Neural crest cell (in vitro differentiated cells): ENCODE measurements at places on chromosomes 7 and 10. TPM values are rescaled to one million over a fixed set of nuclear protein-coding genes. Genes with fewer than 3 reads are reported as not detected.

DNA sequence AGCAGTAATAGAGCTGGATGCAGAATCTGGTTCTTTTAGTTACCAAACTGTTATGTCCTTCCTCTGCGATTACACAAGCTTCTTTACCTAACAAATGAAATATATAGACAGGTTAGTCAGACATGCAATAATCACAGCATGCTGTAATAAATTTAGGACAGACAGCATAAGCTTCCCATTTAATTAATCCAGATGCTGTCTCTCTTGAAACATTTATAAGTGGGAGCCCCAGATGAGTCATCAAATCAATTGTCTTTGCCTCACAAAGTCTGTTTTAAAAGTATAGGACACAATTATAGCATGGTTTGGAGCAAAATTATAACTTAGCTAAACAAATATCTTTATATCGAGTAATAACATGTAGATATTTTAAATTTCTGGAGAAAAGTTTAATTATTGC lies 1.6 kb downstream of the CDNF start:
- peak overlapping the region; percentile 36 for H3K4me3 ChIP-seq
- H3K27ac ChIP-seq = no peak overlapping the region
- H3K36me3 ChIP-seq = peaks cover 9% of the 10 kb centered on the region

GRCh38 chr10:45581582-45582385 lies 90.8 kb downstream of the ZFAND4 start:
- H3K36me3 ChIP-seq = peaks cover 12% of the 10 kb centered on the region
- no peaks in the 10 kb centered on the region for H3K27me3 ChIP-seq
- no peak overlapping the region for H3K4me3 ChIP-seq
- no peak for DNase-seq
- H3K4me1 ChIP-seq = no peaks in the 10 kb centered on the region
- no peak overlapping the region for H3K27ac ChIP-seq

The DENND2A gene
- 29.8 and 33.7 TPM in 2 replicates for total RNA-seq

- no peak overlapping the region for H3K27ac ChIP-seq
- no peaks in the 10 kb centered on the region for H3K27me3 ChIP-seq
- peaks cover 22% of the 10 kb centered on the region for H3K4me1 ChIP-seq
- no peak overlapping the region for H3K4me3 ChIP-seq
Measured at GRCh38 chr10:59807629-59808620, 54.7 kb upstream of the MRLN start.

The LOXL4 gene
- total RNA-seq = 1.5 and 1.7 TPM in 2 replicates

The NKX1-2 gene
- total RNA-seq = not detected in 2 replicates

DNA sequence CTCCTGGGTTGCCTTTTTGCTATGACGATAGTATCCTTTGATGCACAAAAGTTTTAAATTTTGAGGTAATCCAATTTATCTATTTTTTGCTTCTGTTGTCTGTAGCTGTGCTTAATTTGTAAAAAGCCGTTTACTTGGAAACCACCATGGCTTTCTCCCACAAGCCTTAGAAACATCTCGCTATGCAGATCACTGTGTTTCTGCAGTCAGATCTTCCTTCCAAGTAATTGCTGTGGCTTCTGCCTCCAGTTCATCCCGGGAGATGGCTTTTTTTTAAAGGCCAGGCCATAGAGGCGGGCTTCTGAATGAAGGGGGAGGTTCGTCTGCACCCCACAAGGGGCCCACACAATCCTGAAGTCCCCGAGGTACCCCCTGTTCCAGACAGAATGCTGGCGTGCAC lies 48.3 kb upstream of the OCM2 start:
- H3K36me3 ChIP-seq = no peaks in the 10 kb centered on the region
- H3K27me3 ChIP-seq = peaks cover 8% of the 10 kb centered on the region
- no peaks in the 10 kb centered on the region for H3K4me1 ChIP-seq
- DNase-seq = no peak

- no peaks in the 10 kb centered on the region for H3K4me1 ChIP-seq
- peak; percentile 61 for DNase-seq
- H3K4me3 ChIP-seq = no peak overlapping the region
- no peaks in the 10 kb centered on the region for H3K36me3 ChIP-seq
Measured at GRCh38 chr10:26367771-26368170, 70.4 kb upstream of the APBB1IP start.

DNA sequence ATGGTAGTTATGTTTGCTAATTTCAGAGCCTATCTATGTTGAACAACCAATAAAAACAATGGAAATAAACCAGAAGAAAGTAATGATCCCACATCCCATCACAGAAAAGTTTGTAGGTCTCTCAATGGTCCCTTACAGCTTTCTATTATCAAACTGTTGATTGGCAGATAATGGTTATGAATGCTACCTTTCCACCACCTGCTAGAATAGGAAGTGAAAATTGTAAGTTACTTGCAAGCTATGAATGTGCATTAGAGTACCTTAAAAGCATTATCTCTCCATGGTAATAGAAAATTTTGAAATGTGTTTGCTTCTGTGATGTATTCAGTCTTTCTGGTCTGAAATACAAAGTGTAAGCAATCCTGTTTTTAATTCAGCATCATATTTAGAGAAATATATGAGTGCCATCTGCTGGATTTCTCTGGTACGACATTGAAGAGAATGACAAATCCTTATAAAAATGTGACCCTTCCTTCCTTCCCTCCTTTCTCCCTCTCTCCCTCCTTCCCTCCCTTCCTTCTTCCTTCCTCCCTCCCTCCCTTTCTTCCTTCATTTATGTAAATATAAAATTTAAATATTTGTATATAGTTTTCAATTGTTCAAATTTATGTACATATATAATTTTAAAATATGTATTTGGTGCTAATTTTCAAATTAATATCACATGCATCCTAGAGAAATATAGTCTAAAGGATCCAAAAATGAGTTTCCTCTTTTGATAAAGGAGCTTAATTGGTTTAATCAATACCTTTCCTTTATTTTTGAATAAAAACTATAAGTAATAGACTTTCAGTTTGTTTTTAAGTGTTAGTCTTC lies 41.4 kb upstream of the PNLIPRP3 start:
- H3K4me1 ChIP-seq = peaks cover 30% of the 10 kb centered on the region
- DNase-seq = peak; percentile 46
- H3K27me3 ChIP-seq = peaks cover 4% of the 10 kb centered on the region
- no peak overlapping the region for H3K27ac ChIP-seq

DNA sequence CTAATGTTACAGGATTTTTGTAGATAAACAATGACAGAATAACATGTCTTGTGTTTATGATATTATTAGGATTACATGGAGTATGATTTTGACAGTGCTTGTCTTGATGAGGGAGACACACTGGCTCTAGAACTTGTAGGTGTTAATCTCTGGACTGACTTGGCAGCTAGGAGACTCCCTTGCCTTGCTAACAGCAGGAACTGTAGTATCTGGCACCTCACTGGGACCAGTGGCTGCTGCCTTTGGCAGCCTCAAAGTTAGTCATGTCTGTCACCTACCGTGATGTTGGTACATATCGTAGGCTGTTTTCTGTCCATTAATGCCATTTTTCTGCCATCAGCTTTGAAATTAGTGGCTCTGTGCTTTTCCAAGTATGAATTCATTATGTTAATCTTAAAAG lies 261.5 kb downstream of the CDK14 start:
- H3K27ac ChIP-seq = no peak overlapping the region
- peaks cover 2% of the 10 kb centered on the region for H3K36me3 ChIP-seq
- no peaks in the 10 kb centered on the region for H3K4me1 ChIP-seq
- H3K27me3 ChIP-seq = no peaks in the 10 kb centered on the region
- no peak overlapping the region for H3K4me3 ChIP-seq
- DNase-seq = no peak

DNA sequence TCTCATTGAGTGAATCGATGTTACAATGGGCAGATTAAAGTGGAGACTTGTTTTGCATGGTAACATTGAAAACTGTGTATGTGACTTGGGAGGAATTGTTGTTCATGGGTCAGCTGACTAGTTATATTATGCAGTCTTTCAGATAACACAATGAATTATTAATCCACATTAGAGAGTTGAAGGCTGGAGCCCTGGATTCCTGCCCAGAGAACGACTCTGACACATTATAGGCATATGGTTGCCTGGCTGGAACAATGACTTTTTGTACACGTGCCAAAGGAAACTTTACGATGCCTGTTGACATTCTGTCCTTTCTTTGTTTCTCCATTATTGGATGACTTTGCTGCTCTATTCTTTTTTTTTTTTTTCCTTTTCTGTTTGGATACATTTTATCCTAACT lies 52.3 kb upstream of the TMEM229A start:
- H3K4me3 ChIP-seq = no peak overlapping the region
- peaks cover 8% of the 10 kb centered on the region for H3K4me1 ChIP-seq
- no peak for DNase-seq
- H3K36me3 ChIP-seq = peaks cover 5% of the 10 kb centered on the region
- no peaks in the 10 kb centered on the region for H3K27me3 ChIP-seq
- no peak overlapping the region for H3K27ac ChIP-seq

The IDI2 gene
- not detected in 2 replicates for total RNA-seq

The DPYSL4 gene
- total RNA-seq = 145 and 155 TPM in 2 replicates

- no peak for DNase-seq
- H3K4me1 ChIP-seq = no peaks in the 10 kb centered on the region
- H3K27me3 ChIP-seq = peaks cover 9% of the 10 kb centered on the region
- no peak overlapping the region for H3K27ac ChIP-seq
Measured at GRCh38 chr7:157329447-157329846, 7.4 kb upstream of the DNAJB6 start.

DNA sequence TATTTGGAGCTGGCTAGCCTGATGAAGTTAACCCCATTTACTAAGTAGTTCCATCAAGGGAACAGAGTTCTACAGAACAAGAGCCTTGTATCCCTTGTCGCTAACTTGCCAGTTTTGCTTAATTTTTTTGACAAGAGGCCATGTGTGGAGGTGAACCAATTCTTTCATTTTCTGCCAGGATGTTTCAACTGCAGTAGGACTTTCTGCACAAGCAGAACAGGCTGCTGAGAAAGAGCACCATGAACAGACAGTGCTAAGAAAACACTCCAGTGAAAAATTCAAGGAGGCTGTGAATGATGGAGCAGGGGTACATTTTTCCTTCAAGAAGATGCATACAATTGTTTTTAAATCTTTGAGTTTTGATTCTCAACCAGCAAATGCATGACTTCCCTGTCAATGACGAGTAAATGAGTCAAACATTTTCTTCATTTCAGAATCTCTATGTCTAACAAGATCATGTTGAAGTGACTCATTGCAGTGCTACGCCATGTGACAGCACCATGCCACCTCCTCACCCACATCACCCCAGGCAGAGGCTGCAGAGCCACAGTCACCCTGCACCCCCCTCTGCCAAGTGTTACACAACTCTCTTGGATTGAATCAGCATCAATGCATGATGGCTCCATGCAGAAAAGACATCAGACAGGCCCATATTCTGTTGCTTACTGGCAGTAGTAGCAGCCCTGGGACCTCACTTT lies 193.1 kb downstream of the COBL start:
- peaks cover 10% of the 10 kb centered on the region for H3K4me1 ChIP-seq
- H3K36me3 ChIP-seq = no peaks in the 10 kb centered on the region
- DNase-seq = no peak
- H3K27me3 ChIP-seq = no peaks in the 10 kb centered on the region
- H3K4me3 ChIP-seq = no peak overlapping the region
- no peak overlapping the region for H3K27ac ChIP-seq

The MGMT gene
- total RNA-seq = 13.4 and 15.8 TPM in 2 replicates

DNA sequence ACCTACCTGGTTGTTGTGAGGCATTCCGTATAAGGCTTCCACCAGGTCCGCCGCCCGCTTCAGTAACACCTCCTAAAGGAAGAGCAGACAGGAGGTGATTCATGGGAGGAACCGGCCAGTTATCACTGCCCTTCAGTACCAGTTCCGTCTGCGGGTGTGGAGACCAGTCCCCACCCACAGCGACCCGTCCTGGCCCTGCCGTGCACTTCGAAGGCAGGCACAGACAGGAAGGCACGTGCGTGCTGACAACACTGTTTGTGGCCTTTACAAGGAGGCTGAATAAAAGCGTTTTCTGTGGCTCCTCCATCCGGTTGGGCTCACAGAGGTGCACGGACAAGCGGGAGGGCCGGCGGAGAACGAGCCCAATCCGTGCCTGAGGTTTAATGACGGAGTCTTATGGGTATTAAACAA lies 120.9 kb downstream of the EBF3 start:
- no peak for DNase-seq
- peaks cover 16% of the 10 kb centered on the region for H3K4me1 ChIP-seq
- H3K4me3 ChIP-seq = no peak overlapping the region

- H3K27ac ChIP-seq = no peak overlapping the region
- H3K4me1 ChIP-seq = peaks cover 59% of the 10 kb centered on the region
- no peak for DNase-seq
- H3K4me3 ChIP-seq = no peak overlapping the region
- H3K36me3 ChIP-seq = no peaks in the 10 kb centered on the region
Measured at GRCh38 chr10:102780527-102780808, 36.7 kb downstream of the WBP1L start.

DNA sequence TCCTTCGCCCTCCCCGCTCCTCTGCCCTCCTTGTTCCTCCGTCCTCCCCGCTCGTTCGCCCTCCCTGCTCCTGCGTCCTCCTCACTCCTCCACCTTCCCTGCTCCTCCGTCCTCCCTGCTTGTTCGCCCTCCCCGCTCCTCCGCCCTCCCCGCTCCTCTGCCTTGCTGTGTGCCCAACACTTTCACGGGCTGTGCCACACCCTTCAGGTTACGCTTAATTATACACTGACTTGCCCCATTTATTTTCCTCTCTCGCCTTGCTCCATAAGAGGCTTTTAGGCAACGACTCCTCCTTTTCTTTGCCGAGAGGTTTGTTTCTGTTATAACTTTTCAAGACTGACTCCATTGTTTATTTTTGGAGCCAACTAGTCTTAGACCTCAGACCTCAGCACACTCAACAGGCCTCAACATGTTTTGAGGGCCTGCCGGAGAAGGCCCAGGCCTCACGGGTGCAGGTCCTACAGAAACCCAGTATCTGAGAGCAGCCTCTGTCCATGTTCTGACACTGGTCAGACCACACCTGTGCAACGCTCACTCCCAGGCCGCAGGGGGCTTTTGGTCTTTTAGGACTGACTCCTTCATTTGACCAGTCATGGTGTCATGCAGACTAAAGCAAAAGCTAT lies 18.2 kb upstream of the PRKAG2 start:
- H3K4me1 ChIP-seq = peaks cover 18% of the 10 kb centered on the region
- H3K36me3 ChIP-seq = no peaks in the 10 kb centered on the region
- H3K27me3 ChIP-seq = peaks cover 42% of the 10 kb centered on the region
- H3K27ac ChIP-seq = no peak overlapping the region
- no peak for DNase-seq

The MLXIPL gene
- 0.80 and 1.1 TPM in 2 replicates for total RNA-seq

DNA sequence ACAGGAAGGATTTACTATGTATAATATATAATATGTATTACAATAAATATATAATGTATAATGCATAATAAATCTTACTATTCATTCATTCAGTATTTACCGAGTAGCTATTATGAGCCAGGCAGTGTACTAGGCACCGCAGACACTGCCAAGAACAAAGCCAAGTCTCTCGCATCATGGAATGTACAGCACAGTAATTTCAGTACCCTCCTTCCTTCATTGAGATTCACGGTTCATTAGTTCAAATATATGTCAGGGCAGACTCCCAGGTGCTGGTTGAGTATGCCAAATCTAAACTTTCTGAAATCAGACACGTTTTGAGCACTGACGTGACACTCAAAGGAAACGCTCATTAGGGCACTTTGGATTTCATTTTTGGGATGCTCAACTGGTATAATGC lies 9.1 kb downstream of the USP6NL start:
- no peaks in the 10 kb centered on the region for H3K27me3 ChIP-seq
- H3K4me3 ChIP-seq = no peak overlapping the region
- H3K27ac ChIP-seq = no peak overlapping the region

GRCh38 chr7:43199371-43200160 lies 87.1 kb downstream of the HECW1 start:
- H3K4me3 ChIP-seq = no peak overlapping the region
- peaks cover 2% of the 10 kb centered on the region for H3K27me3 ChIP-seq
- no peak overlapping the region for H3K27ac ChIP-seq
